NAMALWA (cell line): ENCODE measurements at places on chromosomes 5 and 9.

DNA sequence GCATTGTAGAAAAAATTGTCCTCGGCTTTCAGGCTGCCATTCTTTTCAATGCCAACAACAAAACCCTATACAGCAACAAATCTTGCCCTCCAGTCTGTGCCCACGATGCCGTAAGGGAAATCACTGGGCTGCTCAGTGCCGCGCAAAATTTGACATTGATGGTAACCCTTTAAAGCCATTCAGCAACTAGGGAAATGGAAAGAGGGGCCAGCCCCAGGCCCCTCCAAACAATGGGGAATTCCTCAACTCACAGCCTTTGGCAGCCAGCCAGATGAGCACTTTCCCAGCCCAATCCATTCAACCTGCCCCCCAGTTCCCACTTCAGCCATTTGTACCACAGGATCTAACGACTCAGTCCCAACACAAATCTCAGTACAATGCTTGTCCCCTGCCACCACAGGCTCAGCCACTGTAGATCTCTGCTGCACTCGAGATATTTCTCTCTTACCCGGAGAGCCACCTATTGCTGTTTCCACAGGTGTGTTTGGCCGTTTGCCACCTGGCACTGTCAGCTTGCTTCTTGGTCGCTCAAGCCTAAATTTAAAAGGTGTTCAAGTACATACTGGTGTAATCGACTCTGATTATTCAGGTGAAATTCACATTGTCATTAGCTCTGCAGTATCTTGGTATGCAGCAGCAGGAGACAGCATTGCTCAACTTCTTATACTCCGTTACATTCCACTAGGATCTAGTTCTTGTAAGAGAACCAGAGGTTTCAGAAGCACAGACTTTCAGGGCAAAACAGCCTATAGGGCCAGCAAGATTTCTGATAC lies 103.3 kb downstream of the SYK start:
- no peak for DNase-seq

GRCh38 chr5:90640484-90641059 lies 82.0 kb downstream of the ADGRV1 start:
- peak; percentile 19 for DNase-seq

DNA sequence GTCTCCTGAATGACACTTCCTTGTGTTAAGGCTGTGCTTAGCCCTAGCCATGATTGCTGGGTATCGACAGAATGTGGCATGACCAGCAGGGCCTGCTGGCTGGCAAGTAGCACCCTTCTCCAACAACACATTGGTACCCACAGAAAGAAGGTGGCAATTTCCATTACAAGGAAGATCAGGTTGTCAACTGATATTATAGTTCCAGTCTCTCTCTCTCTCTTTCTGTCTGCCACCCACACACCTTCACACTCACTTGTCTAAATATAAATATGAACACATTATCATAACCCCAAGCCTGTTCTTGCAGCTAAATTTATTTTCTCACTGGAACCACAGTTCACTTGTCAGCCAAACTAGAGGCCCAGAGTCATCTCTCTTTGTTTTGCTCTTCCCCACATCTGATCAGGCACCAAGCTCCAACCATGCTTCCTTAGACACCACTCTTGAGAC lies 408.1 kb upstream of the PIK3R1 start:
- DNase-seq = no peak

GRCh38 chr5:22572941-22573340 lies 280.2 kb downstream of the CDH12 start:
- no peak for DNase-seq

DNA sequence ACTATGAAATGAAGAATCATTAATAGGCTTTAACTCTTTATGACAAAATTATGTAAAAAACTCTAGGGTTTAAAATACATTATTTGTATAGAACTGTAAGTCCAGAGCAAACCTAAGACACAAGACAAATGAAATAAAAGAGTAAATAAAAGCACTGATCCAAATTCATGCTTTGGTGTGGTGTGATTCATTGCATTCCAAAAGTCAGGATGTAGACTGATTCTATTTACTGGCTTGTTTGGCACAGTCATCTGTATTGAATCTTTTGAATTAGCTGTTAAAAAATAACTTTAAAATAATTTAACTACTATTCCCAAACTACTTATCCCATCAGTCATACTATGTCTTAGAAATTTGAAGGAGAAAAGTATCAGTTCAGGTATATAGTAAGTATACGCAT lies 31.1 kb downstream of the IL4 start:
- DNase-seq = no peak

DNA sequence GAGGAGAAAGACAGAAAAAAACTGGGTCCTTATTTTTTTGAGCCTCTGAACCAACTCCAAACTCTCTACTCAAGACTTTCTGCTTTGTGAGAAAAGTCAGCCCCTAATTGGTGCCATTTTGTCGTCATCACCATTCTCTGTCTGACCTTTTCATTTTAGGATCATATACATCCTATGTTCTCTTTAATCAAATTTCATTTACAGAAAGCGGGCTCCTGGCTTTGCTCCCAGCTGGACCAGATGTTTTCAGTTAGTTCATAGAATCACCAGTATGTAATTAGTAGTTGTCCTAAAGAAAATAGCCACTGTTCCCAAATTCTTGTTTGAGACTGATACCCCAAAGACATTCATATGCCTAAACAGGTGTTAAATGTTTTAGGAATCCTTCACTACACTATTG lies 28.6 kb upstream of the SLCO4C1 start:
- DNase-seq = no peak

DNA sequence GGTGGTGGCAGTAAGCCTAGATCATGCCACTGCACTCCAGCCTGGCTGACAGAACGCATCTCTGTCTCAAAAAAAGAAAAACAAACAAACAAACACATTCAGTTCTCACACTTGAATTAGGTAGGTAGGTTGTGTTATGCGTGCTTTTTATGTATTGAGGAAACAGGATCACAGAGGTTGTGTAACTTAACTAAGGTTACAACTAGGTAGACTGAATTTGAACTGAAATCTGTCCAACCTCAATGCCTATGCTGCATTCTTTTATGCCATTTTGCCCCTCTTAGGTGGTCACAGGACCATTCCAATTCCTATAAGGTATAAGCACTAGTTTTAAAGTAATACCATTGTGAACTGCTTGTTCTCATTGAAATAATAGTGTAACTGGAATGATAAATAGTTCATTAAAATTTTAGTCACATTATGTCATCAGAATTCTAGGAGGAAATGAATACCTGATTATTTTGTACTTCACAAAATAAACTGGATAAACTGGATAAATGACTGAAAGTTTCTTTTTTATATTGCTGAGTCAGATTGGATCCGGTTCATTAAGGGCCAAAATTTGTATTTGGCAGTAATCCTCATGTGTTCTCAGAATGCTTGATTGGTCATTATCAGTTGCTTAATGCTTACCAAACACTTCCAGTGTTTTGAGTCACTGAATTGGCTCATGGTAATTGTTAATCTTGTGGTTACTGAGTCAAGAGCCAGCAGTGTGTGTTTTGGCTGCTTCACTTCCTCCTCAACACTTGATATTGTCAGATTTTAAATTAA lies 7.1 kb downstream of the UBAP1 start:
- DNase-seq = peak; percentile 48

DNA sequence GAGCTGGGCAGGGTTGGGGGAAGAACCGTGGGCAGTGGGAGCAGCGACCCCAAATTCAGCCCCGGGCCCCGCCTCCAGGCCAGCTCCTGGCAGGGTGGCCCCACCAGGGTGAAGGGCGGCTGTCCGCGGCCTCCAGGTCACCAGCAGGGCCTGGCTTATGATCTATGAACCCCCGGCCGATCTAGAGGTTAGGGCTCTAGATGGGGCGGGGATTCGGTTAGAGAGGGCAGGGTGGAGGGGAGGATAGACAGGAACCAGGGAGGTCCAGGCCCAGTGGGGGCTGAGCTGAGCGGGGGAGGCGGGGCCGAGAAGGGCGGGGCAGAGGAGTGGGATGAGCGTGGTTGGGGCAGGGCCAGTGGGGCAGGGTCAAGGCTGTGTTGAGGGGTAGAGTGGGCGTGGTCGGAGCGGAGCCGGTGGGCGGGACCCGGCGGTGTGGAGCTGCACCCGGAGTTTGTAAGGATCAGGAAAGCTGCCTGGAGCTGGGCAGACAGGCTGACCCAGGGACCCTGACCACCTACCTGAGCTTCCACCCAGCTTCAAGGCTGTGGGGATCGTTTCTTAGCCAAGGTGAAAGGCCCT lies 29.3 kb upstream of the OBP2B start:
- peak; percentile 7 for DNase-seq

GRCh38 chr5:126965061-126965475 lies 65.3 kb downstream of the MARCHF3 start:
- no peak for DNase-seq

DNA sequence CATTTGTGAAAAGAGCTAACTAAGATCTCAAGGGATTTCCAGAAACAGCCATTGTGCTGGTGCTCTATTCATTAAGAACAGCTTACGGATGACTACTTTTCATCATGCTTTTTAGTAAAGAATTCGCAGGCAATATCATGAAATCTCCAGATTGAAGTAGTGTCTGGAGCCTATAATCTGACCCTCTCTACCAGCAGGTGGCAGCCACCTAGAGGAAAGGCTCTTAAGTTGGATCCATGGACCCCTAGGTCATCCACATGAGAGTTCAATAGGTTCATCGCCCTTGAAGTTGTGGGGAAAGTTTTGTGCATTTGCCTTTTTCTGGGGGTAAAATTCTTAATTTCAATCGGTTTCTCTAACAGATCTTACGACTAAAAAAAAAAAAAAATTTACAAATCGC lies 82.3 kb downstream of the SLC1A3 start:
- peak; percentile 70 for DNase-seq

DNA sequence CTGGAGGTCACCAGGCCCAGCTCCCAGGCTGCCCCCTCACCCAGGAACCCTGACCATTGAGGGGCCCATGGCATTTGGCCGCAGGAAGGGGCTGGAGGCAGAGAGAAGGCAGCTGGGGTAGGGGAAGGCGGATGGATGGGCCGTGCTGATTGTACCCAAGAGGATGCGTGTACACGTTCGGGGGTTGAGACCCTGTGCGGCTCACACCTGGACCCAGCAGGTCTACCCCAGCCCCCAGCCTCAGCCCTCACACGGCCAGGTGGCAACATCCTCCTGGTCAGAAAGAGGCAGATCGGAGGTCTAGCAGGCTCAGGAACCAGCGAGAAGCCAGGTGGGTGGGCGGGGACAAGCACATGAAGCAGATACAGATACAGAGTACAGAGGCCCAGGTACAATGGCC lies 33.7 kb downstream of the NACC2 start:
- DNase-seq = no peak

- no peak for DNase-seq
These were observed 22.8 kb upstream of the RPL26L1 start for GRCh38 chr5:172936401-172936800.

DNA sequence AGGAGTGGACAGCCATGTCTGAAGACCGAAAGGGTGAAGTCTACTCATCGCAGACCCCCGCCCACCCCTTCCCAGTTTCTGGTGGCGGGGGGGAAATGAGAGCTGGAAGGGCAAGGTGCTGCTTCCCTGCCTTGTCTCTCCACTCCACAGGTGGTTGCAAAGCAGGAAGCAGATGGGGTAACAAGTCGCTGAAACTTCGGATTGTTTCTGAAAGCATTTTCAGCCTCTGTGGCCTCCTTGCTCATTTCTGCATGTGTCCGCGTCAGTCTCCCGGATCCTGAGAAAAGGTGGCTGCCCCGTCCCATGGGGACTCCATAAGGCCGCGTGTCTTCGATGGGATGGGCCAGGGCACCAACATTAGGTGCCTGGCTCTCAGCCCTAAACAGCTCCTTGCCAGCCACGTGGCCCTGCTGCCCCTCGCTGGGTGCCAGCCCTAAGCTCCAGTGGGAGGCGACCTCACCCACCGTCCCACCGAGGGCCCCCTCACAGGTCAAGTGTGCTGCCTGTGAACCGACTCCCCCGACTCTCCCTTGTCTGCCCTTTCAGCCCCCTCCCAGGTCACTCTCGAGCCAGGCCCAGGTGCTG lies 971 bp downstream of the PHYKPL start:
- DNase-seq = no peak

DNA sequence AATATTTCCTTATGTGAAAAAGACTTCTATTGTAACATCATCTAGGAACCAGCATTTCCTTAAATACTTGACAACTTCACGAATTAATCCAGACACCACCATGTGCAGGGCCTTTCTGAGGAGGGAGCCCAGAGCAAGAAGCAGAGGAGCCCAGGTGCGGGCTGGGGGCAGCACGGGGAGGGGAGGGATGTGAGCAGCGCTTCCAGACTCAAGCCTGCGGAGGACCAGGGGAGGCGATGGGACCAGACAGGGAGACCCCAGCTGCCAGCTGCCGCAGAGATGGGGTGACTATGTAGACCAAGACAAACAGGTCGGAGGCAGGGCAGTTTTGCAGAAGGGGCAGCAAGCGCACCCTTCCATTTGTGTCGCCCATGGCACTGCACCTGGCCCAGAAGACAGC lies 596.1 kb downstream of the IRX1 start:
- no peak for DNase-seq

GRCh38 chr9:136978073-136978864 lies 965 bp downstream of the PTGDS start:
- DNase-seq = peak; percentile 55
